ENCODE measurements at places on chromosomes 12 and 14.

DNA sequence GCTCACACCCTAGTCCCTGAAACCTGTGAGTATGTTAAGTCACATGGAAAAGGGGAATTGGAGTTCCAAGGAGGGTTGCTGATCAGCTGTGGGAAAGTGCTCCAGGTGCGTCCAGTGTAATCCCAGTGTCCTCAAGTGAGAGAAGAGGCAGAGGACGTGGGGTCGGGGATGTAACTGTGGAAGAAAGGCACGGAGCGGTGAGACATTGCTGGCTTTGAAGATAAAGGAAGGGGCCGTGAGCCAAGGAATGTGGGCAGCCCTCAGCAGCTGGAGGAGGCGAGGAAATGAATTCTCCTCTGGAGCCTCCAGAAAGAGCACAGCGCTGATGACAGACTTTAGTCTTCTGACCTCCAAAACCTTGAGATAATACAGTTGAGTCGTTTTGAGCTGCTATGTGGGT, 191.6 kb upstream of the TMEM132C start:
- DNase-seq = no peak

DNA sequence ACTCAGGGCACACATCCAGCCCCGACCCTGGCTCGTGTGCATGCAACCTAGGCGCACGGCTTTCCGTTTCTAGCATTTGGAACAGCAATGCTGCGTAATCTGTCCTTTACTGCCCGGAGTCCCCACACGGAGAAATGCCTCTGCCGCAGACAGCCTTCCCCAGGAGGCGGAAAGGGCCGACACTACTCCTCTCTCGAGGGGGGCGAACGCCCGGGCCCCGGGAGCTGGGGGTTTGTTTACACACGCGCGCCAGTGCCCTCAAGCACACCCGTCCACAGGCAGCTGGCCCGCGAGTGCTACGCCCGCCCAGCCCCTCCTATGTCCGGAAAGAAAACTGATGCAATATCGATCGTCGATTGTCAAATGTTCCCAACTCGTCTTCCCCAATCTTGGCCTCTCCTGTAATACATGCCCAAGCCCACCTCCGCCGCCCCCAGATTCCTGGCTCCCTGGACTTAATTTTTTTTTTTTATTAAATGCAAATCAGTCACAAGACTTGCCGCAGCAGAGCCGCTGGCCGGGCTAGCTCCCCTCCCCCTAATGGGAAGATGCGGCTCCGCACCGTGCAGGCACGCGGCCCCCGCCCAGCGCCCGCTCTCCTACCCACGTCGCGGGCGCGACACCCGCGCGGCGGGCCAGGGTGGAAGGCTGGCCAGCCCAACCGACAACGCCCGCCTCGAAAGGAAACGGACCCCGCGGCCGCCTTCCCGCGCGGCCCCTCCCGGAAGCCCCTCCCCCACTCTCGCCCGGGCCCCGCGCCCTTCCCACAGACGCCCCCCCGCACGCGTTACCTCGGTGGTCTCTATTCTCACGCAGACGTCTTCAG, 642 bp downstream of the SLC38A2 start:
- peak; percentile 69 for DNase-seq

DNA sequence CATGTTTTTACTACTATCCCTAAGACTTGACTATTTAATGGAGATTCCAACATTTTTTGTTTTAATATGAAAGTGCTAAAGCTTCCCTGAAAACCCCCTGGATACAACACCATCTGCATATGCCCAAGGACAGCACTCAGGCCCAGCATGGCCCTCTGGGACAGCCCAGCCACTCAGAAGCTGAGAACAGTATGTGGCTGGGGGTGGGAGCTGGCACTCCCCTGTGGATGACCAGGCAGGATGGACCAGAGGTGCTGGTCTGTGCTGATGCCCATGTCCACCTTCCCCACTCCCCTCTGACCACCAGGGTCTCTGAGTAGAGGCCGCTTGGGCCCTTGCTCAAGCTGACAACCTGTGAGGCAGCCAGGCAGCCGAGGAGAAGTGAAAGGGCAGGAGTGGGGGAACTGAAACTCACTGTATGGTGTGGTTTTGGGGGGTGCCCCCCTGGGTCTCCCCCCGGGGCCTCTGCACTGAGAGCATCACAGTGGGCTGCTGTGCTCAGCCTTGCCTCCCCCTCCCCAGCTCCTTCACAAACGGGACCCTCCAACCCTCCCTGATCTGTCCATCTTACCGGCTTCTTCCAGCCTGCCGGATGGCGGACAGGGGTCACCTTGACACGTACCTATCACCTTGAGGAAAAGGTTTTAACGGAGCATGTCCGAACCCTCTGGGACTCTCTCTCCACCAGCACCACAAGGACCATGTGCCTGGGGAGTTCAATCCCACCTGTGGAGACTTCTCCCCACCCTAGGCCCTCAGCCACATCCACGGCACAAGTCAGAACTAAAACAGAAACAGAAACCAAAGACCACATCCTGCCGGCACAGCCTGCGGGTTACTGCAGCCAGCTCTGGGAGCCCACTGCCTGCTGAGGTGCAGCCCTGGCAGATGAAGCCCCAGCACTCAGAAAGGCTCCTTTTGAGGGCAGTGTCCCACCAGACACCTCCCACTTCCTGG, at the start of gene TMEM229B:
Gene TMEM229B (minus strand): TSS at position 785 of the 957 bp plus-strand sequence. CDS start 14,798 bp downstream, outside the sequence.
- no peak for DNase-seq

DNA sequence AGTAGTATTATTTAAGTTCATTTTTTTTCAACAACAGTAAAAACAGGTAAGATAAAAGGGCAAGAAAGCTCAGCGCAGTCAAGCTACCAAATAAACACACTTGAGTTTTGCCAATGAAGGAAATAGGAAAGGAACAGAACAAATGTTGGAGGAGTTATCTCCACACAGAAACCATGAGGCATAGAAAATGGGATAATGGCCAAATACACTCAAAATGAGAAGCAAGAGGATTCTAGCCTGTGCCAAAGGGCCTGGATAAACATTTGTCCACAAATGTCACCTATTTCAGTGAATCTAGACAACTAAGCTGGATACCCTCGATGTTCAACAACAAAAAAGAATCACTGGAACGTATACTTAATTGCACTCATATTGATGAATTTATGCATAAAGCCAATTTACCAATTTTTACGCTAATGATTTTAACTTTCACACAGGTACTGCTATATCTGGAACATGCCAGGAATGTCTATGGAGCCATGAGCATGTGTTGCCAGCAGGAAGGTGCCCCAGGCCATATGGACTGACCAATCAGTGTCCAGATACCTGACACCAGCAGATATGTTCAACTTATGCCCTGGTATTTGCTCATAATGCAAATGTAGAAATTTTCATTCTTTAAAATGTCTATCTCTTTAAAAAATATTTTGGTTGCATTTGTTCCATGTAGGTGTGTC, 21.1 kb downstream of the ST8SIA1 start:
- no peak for DNase-seq

DNA sequence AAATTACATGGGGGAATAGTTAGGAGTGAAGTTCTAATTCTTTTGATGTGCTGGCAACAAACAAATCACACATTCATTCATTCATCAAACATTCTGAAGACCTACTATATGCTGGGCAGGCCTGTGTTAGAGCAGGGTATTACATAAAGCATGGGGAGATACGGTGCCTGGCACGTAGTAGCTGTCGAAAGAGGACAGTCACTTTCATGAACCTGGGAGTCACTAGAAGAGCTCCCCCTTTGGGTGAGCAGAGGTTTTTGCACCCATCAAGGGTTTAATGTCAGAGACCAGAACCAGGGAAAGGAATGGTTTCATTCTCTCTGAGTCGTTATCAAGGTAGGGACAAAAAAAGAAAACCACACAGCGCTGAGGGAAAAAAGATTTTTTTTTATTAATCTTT, 10.0 kb downstream of the LHX5 start:
- DNase-seq = peak; percentile 12

- DNase-seq = no peak
These were observed 155.8 kb upstream of the ATP2B1 start for GRCh38 chr12:89864411-89864810.

GRCh38 chr12:122202017-122202416, 1.5 kb upstream of the B3GNT4 start:
- peak; percentile 26 for DNase-seq

GRCh38 chr12:100703868-100704267, 90.7 kb upstream of the ANO4 start:
- DNase-seq = no peak

DNA sequence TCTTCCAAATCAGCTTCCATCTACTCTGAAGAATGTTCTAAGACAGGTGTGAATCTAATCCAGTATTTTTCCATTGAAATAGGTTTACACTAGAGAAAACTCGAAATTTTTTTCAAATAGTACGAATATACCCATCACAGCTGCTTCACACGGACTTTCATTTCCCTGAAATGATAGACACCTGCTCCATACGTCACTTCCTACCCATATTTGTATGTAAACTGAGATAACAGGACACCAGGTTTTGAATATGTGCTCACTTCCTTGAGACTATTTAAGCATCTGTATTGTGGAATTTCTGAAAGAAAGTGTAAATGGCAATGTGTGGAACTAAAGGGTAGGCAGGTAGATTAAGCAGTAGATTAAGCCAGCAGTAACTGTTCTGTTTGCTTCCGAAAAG, 13.4 kb upstream of the ITPR2 start:
- DNase-seq = no peak

- DNase-seq = no peak
These were observed 38.9 kb upstream of the AMN start for GRCh38 chr14:102883554-102883953.

GRCh38 chr12:56448860-56449621, at the start of gene TIMELESS:
Gene TIMELESS (minus strand): TSS chr12:56449426. CDS start chr12:56434170, 15,256 bp downstream.
- peak; percentile 92 for DNase-seq

- DNase-seq = no peak
These were observed 364.9 kb downstream of the RPS29 start for GRCh38 chr14:49221316-49221715.

- DNase-seq = no peak
These were observed 36.0 kb downstream of the PTPN21 start for GRCh38 chr14:88518592-88519512.

DNA sequence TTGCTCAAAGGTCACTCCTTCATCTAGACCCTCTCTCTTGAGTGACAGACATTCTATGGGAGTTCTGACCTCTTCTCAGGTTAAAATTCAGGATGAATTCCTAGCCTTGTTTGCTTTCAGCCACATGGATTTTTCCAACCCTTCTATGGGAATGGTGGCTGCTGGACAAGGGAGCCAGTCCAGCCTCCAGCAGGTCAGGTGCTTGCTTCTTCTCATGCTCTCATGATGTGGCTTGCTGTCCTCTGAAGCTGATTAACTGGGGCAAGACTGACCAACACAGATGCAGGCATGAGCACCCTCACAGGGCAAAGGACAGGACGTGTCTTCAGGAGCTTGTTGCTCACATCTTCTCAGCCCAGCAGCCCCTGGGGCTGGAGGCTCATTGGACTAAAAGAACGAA, 97.2 kb upstream of the SLC35F4 start:
- DNase-seq = no peak

GRCh38 chr14:56268673-56269072, 150.5 kb downstream of the PELI2 start:
- no peak for DNase-seq

DNA sequence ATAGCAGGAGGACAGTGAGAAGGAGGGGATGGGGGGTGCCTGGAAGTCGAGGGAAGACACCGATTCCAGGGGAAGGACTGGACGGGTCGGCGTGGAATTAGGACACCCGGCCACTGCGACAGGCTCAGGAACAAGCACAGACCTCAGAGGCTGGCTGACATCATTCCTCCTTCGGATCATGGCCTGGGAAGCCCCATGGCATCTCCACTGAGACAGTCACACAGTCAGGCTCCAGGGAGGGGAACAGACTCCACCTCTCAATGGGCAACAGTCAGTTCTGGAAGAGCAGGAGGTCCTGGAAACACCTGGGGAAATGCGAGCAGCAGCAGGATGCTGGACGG, 67.9 kb upstream of the FBRSL1 start:
- DNase-seq = peak; percentile 54

- DNase-seq = no peak
These were observed 41.9 kb upstream of the PSMA6 start for GRCh38 chr14:35250319-35250718.

GRCh38 chr12:113537046-113537750, 65.5 kb upstream of the LHX5 start:
- DNase-seq = peak; percentile 19

DNA sequence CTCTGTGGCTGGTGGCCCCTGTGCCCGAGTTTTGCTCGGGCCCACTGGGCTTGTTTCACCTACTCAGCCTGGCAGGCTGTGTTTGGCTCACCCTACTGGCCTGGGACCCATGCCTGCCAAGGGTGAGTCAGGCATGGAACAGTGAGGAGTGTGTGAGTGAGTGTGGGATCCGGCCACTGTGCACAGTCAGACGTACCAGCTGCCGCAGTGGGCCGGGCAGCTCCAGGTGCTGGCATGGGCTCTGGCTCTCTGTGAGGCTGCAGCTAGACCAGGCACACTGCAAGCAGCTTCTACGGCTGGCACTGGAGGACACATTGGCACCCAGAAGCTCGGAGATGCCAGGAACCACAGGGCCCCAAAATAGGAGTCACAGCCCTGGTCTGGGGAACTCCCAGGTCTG, 40.6 kb downstream of the HSD17B6 start:
- no peak for DNase-seq
